ENCODE measurements at places on chromosomes 16 and 17. TPM values are rescaled to one million over a fixed set of nuclear protein-coding genes. Genes with fewer than 3 reads are reported as not detected.
A peak's percentile ranks its signal among the peaks of the same experiment; 100 is the strongest.

DNA sequence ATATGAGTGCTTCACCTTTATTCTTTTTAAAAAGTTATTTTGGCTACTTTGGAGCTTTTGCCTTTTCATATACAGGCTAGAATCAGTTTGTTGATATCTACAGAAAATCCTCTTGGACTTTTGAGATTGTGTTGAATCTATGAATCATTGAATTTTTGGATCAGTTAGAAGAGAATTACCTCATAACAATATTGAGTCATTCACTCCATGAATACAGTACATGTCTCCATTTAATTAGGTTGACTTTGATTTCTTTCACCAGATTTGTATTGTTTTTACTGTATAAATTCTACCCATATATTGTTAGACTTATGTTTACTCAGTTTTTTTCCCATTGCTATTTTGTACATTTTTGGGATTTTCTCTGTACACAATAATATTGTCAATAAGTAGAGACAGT, 54.4 kb downstream of the TAOK1 start:
- no peak for DNase-seq
- H3K4me1 ChIP-seq: peaks cover 23% of the 10 kb centered on the region
- H3K27ac ChIP-seq: no peak overlapping the region
- H3K27me3 ChIP-seq: no peaks in the 10 kb centered on the region

DNA sequence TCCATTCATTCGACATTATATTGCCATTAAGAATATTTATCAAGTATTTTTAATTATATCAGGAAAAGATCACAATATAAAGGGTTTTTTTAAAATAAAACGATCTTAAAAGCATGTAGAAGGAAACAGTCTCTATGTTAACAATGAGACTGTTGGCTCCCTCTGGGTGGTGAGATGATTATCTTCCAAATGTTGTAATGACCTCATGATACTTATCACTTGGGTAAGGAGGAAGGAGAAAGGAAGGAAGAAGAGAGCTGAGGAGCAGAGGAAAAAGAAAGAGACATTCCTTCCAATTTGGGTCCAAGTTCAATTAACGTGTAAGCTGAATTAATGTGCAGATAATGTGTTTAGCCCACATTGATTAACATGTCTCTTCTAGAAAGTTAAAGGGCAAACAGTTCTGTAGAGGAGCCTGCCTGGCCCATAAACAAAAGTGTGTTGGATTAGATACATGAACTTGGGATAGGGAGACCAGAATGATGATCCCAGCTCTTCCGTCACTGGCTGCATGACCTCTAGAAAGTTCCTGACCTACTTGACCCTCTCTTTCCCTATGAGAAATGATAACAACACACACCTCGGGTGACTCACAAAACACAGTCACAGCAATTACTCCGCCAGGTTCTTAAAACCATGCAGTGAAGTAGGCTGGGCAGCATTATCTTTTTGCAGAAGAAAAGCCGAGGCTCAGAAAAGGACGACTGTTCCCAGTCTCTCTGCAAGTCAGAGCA, 32.0 kb downstream of the PIMREG start:
- H3K36me3 ChIP-seq: no peaks in the 10 kb centered on the region
- DNase-seq: no peak
- H3K4me1 ChIP-seq: no peaks in the 10 kb centered on the region

DNA sequence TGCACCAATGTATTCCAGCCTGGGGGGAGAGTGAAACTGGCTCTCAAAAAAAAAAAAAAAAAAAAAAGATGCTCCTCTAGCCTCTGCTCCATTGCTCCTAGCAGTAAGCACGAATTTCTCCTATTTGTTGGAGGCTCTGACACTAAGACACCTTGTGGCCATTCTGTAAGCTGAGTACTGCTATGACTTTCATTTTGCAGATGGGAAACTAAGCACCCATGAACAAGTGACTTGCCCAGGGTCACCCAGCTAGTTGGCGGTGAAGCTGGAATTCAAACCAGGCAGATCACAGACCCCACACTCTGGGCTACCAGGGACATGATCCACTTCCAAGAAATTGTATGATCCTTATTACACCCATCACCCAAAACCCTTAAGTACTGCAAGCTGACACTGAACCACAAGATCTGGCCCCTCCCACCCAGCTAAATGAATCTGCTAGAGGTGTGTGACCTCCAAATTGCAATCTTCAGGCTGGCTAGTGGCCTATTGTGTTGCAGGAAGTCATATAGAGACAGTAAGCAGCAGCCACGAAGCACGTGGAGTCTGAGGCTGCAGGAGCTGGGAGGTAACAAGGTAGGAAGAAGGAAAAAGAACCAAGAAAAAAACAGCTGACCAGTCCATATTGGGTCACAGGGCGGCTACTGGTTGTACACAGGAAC, 209.4 kb downstream of the XYLT1 start:
- no peak overlapping the region for H3K4me3 ChIP-seq
- H3K27ac ChIP-seq: no peak overlapping the region
- H3K4me1 ChIP-seq: no peaks in the 10 kb centered on the region
- DNase-seq: no peak
- H3K27me3 ChIP-seq: no peaks in the 10 kb centered on the region

DNA sequence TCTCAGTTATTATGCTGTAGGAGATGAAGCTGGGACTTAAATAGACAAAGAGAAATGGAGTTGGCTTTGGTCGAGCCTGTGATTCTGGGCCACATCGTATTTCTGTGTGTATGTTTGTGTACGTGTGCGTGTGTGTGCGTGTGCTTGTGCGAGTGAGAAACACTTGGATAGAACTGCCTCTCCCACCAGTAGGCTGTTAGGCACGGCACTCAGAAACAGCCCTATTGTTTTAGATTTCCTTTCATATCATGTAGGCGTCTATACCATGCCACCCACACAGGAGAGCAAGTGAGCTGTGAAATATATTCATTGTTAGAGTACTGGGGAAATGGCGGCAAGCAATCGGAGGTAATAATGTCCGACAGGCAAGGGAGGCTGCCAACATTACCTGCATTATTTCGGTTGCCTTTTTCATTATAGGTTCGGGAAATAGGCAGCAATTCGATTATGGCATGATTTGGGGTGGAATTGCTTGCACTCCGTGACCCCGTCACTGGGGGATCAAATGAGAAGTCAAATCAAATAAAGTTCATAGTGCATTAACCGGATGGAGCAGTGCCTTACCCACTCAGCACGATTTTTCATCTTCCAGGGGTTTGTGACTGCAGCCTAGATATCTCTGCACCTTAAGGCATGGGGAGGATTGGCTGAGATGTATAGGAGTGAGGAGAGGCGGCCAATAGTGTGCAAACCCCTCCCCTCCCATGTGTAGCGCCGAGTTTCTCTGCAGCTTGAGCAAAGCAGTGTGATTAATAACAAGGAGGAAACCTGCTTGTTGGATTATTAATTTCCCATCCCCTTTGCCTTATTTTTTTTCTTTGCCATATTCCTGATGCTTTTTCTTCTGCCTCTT, 89.6 kb downstream of the RBFOX1 start:
- no peak overlapping the region for H3K27ac ChIP-seq
- H3K27me3 ChIP-seq: no peaks in the 10 kb centered on the region
- no peak overlapping the region for H3K4me3 ChIP-seq
- no peaks in the 10 kb centered on the region for H3K4me1 ChIP-seq

DNA sequence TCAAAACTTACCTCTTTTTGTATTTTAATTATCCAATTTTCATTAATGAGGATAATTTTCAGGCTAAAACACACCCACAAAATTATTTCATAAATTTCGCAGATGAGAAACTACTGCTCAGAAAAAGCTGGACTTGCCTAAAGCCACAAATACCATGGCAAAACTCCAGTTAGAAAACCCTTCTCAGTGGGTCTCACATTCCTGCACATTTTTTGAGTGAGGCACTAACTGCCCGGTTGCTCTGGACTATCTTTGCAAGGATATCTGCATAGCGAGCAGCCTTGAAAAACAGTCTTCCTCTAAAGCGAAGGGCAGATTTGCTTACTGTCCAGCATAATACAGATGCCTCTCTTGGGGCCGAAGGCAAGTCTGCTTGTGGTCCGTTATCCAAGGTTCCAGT, 9.8 kb downstream of the MPHOSPH6 start:
- no peak overlapping the region for H3K27ac ChIP-seq
- H3K4me3 ChIP-seq: no peak overlapping the region
- H3K4me1 ChIP-seq: no peaks in the 10 kb centered on the region
- H3K36me3 ChIP-seq: peaks cover 30% of the 10 kb centered on the region
- H3K27me3 ChIP-seq: no peaks in the 10 kb centered on the region
- no peak for DNase-seq

DNA sequence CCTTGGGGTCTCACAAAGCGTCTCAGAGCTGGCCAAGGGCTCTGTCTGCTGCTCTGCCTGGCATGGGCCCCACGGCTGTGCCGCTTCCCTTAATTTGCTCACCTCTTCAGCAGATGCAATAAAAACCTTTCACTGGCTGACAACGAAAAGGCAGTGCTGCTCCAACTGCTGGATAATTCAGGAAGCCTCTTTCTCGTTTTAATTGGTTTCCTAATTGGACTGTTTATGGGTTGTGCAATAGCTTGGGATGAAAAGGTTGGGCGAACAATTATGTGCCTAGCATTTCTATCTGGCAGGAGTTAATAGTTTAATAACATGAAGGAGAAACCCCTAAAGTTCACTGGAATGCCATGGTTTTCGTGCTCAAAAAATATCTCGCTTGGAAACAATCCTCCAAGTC, 234.1 kb upstream of the IRX5 start:
- H3K4me3 ChIP-seq: no peak overlapping the region
- H3K36me3 ChIP-seq: no peaks in the 10 kb centered on the region
- H3K27me3 ChIP-seq: no peaks in the 10 kb centered on the region
- H3K4me1 ChIP-seq: no peaks in the 10 kb centered on the region

DNA sequence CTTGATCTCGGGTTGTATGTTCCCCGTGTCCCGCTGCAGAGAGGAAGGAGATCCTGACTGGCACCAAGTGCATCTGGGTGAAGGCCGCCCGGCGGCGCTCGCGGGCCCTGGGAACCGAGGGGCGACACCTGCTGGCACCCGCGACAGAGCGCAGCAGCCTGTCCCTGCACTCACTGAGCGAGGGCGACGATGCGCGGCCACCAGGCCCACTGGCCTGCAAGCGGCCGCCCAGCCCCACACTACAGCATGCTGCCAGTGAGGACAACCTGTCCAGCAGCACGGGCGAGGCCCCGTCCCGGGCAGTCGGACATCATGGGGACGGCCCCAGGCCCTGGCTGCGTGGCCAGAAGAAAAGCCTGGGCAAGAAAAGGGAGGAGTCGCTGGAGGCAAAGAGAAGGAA, 7.5 kb downstream of the BTBD17 start:
- no peaks in the 10 kb centered on the region for H3K4me1 ChIP-seq

DNA sequence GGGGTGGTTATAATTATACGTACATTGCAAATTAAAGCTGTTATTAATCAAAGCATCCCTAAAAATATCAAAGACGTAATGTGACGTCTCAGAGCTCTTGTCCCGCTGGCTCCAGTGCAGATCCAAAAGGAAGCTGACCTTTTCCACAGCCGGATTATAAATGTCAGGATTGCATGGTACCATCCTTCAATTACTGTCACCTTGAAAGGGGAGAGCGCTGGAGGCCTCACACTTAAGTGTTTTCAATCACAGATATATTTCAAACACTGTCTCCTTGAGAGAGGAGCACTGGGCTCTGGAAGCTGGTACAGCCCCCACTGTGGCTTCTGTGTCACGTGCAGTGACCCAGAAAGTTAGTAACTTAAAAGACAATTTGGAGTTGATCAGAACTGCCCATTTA, 94.2 kb downstream of the AIPL1 start:
- no peaks in the 10 kb centered on the region for H3K36me3 ChIP-seq
- no peak overlapping the region for H3K27ac ChIP-seq
- no peak for DNase-seq
- H3K4me1 ChIP-seq: no peaks in the 10 kb centered on the region
- no peak overlapping the region for H3K4me3 ChIP-seq
- no peaks in the 10 kb centered on the region for H3K27me3 ChIP-seq

DNA sequence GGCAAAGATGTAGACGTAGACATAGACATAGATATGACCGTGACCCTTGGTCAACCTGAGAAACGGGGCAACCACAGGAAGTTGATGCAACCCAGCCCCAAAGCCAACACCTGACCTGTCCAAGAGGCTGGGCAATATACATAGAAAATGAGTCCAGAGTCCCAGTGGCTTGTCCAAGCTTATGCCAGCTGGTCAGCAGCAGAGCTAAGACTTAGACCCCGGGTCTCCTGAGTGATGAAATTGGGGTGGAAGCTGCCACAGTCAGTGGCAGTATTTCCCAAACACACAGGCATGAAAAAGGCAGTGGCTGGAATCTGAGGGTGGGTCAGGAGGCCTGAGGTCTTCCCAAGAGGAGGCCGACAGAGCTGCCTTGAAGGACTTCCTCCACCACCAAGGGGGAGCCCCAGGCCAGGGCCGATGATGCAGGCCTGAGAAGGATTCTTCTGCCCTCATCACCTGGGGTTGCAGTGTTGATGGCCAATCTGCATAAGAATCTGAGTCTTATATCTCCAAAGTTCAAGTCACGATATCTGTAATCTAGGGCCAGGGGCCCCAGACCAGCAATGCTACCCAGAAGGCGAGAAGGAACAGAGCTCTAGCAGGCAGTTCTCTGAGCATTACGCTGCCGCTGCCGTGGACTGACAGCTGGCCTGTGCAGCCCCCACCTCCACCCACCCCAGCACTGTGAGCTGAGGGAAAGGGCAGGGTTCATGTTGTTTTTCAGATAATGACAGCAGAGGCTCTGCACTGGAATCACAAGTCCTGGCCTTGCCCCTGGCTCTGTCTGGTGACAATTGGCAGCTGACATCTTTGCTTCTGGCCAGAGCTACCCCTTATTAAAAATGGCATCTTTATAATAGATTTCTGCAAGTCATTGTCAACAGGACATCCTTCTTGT, 72.7 kb downstream of the GNAO1 start:
- no peak for DNase-seq
- H3K36me3 ChIP-seq: no peaks in the 10 kb centered on the region
- peak overlapping the region; percentile 70 for H3K27ac ChIP-seq

DNA sequence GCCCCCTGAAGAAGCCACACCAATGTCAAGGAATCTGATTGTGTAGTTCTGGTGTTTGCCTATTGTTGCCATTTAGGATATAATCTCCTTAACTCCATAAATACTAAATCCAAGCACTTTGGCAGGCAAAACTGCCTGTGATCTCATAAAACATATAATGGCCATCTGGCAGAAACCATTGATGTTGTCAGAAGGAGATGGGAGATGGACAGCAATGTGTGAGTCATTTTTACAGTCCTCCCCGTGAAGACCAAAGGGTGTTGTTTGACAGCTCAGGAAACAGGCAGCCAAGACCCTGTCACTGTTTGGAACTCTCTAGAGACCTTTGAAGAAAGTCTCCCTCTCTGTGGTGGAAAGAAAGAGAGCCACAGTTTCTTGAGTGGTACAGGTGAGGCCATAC, 454.1 kb downstream of the HS3ST3B1 start:
- no peaks in the 10 kb centered on the region for H3K27me3 ChIP-seq
- H3K4me3 ChIP-seq: no peak overlapping the region
- DNase-seq: no peak
- no peaks in the 10 kb centered on the region for H3K36me3 ChIP-seq
- H3K4me1 ChIP-seq: no peaks in the 10 kb centered on the region
- no peak overlapping the region for H3K27ac ChIP-seq

GRCh38 chr17:2106308-2106955, 51.5 kb downstream of the HIC1 start:
- H3K27me3 ChIP-seq: no peaks in the 10 kb centered on the region
- DNase-seq: no peak
- no peaks in the 10 kb centered on the region for H3K36me3 ChIP-seq

Gene ZNF232
- total RNA-seq: 21.8 TPM

Gene UMOD
- total RNA-seq: not detected

Gene TMC7
- total RNA-seq: not detected

Measured in CD8-positive, alpha-beta memory T cell (primary cell).